ENCODE measurements at places on chromosomes 1 and 21. TPM values are rescaled to one million over a fixed set of nuclear protein-coding genes. Genes with fewer than 3 reads are reported as not detected.

DNA sequence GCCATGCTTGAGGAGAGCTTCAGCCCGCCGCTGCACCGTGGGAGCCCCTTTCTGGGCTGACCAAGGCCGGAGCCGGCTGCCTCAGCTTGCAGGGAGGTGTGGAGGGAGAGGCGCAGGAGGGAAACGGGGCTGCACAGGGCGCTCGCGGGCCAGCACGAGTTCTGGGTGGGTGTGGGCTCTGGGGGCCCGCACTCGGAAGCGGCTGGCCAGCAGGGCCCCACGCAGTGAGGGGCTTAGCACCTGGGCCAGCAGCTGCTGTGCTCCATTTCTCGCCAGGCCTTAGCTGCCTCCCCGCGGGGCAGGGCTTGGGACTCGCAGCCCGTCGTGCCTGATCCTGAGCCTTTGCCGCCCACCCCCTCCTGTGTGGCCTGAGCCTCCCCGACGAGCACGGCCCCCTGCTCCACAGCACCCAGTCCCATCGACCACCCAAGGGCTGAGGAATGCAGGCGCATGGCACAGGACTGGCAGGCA, 1554.0 kb downstream of the KCNT2 start:
- no peak for DNase-seq
- no peak overlapping the region for H3K27ac ChIP-seq
- no peaks in the 10 kb centered on the region for H3K36me3 ChIP-seq
- H3K27me3 ChIP-seq, result no peaks in the 10 kb centered on the region
- no peaks in the 10 kb centered on the region for H3K4me1 ChIP-seq
- no peak overlapping the region for H3K4me3 ChIP-seq

DNA sequence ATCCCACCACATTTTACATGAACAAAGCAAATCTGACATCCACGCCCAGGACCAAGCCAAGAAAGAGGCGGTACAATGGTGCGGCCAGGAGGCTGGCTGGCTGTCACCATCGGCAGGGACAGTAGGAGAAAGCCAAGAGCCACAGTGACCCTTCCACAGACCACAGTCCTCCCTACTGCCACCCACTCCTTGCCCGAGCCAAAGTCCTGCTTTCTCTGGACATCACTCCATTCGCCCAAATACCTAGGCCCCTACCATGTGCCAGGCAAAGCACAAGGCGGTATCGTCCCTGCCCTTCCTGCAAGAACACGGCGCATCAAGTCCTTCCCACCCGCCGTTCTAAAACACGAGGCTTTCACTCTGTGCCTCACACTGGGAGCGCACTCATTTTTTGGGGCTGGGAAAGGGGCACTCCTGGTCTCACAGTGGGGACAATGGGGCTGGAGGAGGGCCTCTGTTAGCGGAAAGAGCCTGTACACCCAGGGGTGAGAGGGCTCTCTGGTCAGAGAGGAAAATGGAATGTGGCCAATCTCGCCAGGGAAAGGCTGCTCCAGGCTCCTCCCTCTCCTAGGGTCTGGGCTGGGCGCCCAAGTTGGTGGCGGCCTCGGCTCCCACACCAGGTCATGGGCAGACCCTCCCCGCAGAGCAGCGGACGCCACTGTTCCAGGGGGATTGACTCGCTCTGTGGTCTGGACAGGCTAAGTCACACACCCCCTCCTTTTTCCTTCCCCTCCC, 26.5 kb downstream of the SSBP3 start:
- peak; percentile 64 for DNase-seq
- H3K27me3 ChIP-seq, result no peaks in the 10 kb centered on the region

DNA sequence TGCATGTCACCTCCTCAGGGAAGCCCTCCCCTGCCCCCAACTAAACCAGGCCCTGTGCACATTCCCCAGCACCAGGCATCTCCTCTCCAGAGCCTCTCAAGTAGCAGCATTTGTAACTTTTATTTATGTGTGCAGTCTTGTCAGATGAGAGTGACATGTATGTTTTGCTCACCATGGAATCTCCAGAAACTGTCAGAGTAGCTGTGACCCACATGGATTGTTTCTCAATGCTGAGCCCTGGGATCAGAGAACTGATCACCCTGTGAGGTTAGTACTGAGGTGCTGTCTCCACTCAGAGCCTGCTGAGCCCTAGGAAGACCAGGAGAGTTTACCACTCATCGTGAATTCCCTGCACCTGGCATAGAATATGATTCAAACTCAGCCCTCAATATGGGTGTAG, 190.9 kb upstream of the EDN2 start:
- DNase-seq, result no peak
- H3K27me3 ChIP-seq, result no peaks in the 10 kb centered on the region
- H3K36me3 ChIP-seq, result no peaks in the 10 kb centered on the region
- no peak overlapping the region for H3K4me3 ChIP-seq
- no peak overlapping the region for H3K27ac ChIP-seq

RNU1-1 gene
- 6,622 TPM for total RNA-seq

ADORA3 gene
- 9.3 TPM for total RNA-seq

GRCh38 chr1:29454616-29455380, 218.5 kb downstream of the PTPRU start:
- H3K4me3 ChIP-seq, result no peak overlapping the region
- peaks cover 4% of the 10 kb centered on the region for H3K27me3 ChIP-seq
- no peaks in the 10 kb centered on the region for H3K36me3 ChIP-seq
- no peak for DNase-seq

DNA sequence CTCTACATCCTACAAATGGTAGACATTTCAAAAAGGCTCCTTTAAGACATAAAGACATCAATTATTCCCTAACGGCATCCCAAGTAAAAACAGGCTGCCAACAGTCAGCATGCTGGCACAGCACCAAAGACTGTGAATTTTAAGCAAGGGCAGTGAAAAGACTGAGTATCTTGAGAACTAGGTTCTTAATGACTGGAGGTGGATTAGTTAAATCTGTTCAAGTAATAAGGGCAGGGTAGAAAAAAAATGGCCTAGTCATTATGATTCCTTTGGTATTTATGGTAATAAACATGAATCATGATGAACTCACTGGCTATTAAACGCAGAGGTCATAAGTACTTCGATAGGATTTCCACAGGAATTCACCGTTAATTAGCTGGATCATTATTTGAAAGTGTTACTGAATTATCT, 75.2 kb downstream of the KIFAP3 start:
- peaks cover 6% of the 10 kb centered on the region for H3K36me3 ChIP-seq
- H3K27ac ChIP-seq, result no peak overlapping the region
- no peaks in the 10 kb centered on the region for H3K27me3 ChIP-seq
- no peaks in the 10 kb centered on the region for H3K4me1 ChIP-seq
- no peak for DNase-seq

ITSN1 gene
- total RNA-seq, result 32.0 TPM

PPIAL4G gene
- total RNA-seq, result 0.20 TPM

LMX1A gene
- not detected for total RNA-seq

DNA sequence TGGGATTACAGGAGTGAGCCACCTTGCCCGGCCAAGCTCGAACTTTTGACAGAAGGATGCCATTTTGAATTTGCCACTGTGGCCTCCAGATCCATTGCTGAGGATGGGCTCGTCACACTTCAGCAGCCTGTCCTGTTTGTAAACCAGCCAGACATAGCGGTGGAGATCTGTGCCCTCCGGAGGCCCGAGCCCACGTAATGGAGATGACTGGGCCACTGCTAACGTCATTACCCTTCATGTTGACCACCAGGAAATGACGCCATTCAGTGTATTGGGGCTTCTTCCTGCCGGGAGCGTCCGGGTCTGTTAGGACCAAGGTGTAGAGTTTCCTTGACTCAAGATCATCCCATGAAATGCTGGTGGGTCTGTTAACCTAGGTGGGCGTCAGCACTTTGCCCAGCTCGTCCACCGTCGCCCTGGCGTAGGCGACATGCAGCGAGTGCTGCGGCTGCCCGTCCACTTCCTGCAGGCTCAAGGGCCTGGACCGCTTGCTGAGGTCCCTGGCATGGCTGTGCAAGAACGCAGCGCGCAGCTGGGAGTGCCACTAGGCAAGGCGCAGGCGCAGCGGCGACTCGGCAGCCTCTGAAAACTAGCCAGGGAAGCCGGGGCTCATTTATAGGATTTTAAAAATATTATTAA, 40.8 kb downstream of the PTPRC start:
- peaks cover 33% of the 10 kb centered on the region for H3K4me1 ChIP-seq
- no peak overlapping the region for H3K4me3 ChIP-seq
- no peaks in the 10 kb centered on the region for H3K36me3 ChIP-seq

LCE2A gene
- not detected for total RNA-seq

GRCh38 chr1:27267153-27267552, 32.7 kb downstream of the WDTC1 start:
- no peak overlapping the region for H3K4me3 ChIP-seq
- no peaks in the 10 kb centered on the region for H3K27me3 ChIP-seq
- DNase-seq, result no peak
- no peak overlapping the region for H3K27ac ChIP-seq
- H3K36me3 ChIP-seq, result peaks cover 28% of the 10 kb centered on the region

CELA3B gene
- total RNA-seq, result not detected

GRCh38 chr1:44254392-44254910, 41.2 kb downstream of the DMAP1 start:
- H3K4me1 ChIP-seq, result no peaks in the 10 kb centered on the region
- no peak for DNase-seq
- H3K4me3 ChIP-seq, result no peak overlapping the region
- H3K36me3 ChIP-seq, result no peaks in the 10 kb centered on the region
- H3K27me3 ChIP-seq, result no peaks in the 10 kb centered on the region

All from upper lobe of right lung (tissue), 1 donor.